ENCODE measurements at places on chromosomes 13 and 19. TPM values are rescaled to one million over a fixed set of nuclear protein-coding genes. Genes with fewer than 3 reads are reported as not detected.

The DPF1 gene
- 3.5 TPM for total RNA-seq

The MAB21L1 gene
- 0.32 TPM for total RNA-seq

The RFXANK gene
- 57.9 TPM for total RNA-seq

The PEG3 gene
- 0.32 TPM for total RNA-seq

- DNase-seq, result no peak
Measured at GRCh38 chr13:27280009-27280656, 9.5 kb downstream of the RASL11A start.

GRCh38 chr13:109836629-109837607, 50.5 kb upstream of the IRS2 start:
- DNase-seq, result no peak

DNA sequence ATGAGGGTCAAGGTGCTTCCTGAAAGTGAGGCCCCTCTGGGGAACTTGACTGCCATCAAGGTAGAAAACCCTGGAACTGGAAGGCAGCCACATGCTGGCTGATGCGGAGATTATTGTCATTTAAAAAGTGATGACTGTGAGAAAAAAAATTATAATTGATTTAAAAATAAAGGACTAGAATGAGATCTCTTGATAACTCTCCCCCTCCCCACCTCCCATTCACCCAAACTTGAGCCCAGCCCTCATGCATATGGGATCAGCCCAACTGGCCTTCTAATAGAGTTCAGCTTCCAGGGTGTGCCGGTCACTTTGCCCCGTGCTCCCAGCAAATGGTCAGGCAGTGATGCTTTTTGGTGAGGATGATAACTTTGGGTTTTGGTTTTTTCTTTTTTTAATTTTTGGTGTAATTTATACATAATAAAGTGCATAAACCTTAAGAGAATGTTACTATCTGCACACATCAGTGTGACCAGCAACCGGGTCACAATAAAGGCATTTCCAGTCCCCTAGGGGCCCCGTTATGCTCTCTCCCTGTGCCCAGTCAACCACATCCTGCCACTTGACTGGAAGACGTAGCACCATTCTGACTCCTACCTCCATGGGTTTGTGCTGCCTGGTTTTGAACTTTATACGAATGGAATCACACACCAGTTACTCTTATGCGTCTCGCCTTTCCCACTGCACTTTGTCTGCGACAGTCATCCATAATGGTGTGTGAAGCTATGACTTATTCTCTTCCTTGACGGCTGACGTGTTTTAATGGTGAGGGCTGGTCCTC, 187.9 kb downstream of the USP12 start:
- DNase-seq, result no peak

GRCh38 chr13:25910243-25910642, 141.6 kb downstream of the SHISA2 start:
- no peak for DNase-seq

- no peak for DNase-seq
Measured at GRCh38 chr13:30859326-30859725, 46.7 kb upstream of the MEDAG start.

All from fibroblast of villous mesenchyme (primary cell).